Large intestine (tissue), 12 donors: ENCODE measurements at places on chromosomes 12 and 14. TPM values are rescaled to one million over a fixed set of nuclear protein-coding genes. Genes with fewer than 3 reads are reported as not detected.

SIRT4 gene
- 3.2 TPM for polyA plus RNA-seq

MYF5 gene
- polyA plus RNA-seq = 0.07 TPM

CCDC196 gene
- polyA plus RNA-seq = 0.72 TPM

AICDA gene
- 1.0 TPM for polyA plus RNA-seq

TAS2R42 gene
- 0.06 TPM for polyA plus RNA-seq

ARHGAP9 gene
- polyA plus RNA-seq = 16.1 TPM
